Nephron progenitor cell (in vitro differentiated cells): ENCODE measurements at places on chromosomes 3 and 15.

DNA sequence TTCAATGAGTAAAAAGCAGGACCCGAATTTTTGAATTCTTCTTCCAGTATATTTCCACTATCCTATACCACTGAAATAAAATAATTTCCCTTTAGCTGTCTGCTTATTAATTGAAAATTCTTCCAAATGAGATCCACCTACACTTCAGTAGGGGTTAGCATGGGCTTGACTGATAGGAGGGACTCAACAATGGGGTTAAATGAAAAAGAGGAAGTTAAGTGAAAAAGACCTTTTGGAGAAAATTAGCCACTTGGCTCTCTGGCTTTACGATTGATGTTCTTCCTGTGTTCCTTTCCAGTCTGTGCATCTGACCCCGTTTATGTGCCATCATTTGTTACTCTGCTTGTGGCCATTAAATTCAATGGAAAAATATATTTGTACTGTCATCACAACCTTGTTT, 54.0 kb upstream of the GCNT3 start:
- DNase-seq: no peak

DNA sequence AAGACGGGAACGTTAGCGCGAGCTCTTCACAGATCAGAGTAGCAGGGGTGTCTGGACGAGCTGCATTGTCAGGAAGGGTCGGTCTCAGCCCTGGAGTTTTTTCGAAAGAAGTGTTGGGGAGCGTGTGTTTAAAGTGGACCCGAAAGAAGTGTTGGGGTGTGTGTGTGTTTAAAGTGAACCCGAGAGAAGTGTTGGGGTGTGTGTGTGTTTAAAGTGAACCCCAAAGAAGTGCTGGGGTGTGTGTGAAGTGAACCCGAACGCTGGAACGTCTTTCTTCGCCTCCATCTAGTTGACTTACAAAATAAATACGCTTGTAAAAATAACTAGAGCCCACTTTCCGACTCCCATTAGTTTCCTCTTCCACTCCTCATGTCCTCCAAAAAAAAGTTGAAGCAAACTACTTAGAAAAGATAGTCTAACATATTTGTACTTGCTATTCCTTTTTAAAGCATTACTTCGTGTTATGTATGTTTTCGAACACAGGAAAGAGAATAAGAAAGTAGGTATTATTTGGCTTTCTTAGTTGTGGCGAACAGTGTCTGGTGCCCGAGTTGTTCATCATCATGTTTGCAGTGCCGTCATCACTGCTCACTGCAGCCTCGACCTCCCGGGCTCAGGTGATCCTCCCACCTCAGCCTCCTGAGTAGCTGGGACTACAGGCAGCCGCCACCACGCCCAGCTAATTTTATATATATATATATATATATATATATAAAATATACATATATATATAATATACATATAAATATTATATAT, 1.0 kb downstream of the LRCH3 start:
- DNase-seq: no peak

GRCh38 chr15:82080774-82081173, 35.0 kb upstream of the MEX3B start:
- no peak for DNase-seq

DNA sequence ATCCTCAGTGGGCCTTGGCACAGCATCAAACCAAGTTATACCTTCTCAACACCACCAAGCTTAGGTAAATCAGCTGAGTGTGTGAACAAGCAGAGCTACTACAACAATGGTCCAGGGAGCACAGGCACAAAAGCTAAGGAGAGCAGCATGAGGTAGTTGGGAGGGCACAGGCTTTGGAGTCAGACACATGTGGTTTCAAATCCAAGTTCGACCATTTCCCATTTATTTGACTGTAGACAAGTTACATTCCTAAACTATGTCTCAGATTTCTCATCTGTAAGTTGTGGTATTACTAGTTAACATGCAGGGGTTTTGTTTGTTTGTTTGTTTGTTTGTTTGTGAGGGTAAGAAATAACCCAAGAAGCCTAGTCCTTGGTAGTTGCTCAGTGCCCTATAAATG, 46.9 kb downstream of the MLH1 start:
- DNase-seq: no peak

- DNase-seq: no peak
Observed at GRCh38 chr15:89121414-89121813, 33.2 kb downstream of the ABHD2 start.

- DNase-seq: no peak
Observed at GRCh38 chr3:59935025-59935424, 885.2 kb upstream of the CFAP20DC start.

DNA sequence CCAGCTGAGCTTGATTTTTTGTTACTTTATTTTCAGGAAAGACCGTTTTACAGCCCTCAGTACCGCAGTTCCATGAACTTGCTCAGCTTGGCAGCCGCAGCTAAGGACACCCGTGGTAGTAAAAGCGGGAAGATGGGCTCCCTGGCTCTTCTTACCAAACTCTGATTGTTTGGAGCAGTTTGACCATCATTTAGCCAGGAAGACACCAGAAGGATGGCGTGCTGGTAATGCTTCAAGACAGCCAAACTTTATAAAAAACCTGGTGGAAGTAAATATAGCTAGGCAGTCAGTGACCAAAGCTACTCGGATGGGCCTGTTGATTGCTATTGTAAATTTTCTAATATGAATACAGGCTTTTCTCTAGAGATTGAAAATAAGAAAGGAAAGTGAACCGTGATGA, 28.9 kb downstream of the POLR2M start:
- DNase-seq: no peak

DNA sequence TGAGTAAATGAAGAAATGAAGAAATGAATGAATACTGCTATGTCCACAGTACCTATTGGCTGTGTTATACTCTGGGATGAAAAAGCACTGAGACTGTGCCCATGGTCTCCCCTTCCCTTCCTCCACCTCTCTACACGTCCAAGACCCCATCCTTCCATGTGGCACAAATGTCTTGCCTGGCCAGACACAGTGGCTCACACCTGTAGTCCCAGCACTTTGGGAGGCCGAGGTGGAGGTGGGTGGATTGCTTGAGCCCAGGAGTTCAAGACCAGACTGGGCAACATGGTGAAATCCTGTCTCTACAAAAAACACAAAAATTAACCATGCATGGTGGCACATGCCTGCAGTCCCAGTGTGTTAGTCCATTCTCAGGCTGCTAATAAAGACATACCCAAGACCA, 200.1 kb downstream of the FAM43A start:
- no peak for DNase-seq

DNA sequence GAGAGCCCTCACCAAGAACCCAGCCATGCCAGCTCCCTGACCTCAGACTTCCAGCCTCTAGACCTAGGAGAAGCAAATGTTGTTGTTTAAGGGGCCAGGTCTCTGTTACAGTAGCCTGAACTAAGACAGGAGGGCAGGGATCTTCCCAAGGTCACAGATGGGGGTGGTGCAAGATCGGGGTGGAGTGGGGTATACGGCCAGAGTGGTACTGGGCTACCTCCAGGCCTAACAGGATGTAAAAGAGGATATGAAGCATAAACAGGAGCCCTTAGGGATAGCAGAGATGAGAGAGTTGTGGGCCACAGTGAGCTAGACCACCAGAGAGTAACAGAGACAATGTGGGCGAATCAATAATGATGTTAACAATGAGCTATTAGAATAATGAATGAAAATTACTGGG, 82.9 kb downstream of the TOP2B start:
- no peak for DNase-seq

- DNase-seq: no peak
Observed at GRCh38 chr3:72441284-72441994, 406.8 kb downstream of the SHQ1 start.

DNA sequence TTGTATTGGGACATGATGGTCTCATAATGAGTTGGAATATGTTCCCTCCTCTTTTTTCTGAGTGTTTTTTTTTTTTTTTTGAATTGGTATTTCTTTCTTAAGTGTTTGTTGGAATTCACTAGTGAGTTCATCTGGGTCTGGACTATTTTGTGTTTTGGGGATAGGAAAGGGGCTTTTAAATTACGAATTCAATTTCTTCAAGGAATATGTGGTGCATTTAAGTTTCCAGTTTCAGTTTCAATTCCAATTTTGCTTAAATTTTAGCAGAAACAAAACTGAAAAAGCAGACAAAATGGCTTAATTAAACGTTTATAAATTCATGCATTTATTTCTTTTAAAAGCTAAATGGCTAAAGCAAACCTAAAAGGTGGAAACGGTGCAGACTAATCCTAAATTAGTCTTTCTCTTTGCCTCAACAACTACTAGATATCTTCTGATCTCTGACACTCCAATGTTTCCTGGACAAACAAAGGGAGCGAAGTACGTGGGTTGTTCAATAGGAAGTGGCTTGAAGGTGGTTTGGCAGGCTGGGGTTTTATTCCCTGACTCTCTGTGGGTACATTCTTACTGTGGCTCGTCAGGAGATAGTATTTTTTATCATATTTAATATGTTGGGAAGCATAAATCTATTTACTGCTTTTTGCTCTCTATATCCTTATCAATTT, 50.0 kb upstream of the CORO2B start:
- DNase-seq: no peak

GRCh38 chr15:89325039-89325803, 9.4 kb downstream of the POLG start:
- no peak for DNase-seq

GRCh38 chr3:102457644-102458043, 22.8 kb downstream of the ZPLD1 start:
- DNase-seq: no peak

DNA sequence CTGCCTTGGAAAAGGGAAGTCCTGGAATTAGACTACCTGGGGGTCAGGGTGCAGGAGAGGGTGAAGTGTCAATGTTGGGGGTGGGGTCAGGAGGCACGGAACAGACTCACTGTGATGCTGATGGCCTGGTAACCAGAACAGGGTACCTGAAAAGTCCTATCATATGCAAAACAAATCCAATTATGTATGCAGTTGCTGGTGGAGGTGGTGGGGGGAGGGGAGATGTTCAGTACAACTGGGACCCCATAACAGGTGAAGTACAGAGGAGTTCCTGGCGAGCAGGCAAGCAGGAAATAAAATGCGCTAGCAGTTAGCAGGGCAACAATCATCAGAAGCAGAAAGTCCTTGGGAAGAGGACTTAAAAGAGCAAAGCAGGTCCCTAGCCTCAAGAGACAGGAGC, 4.2 kb upstream of the KATNBL1 start:
- DNase-seq: no peak

GRCh38 chr15:81766829-81767475, 278.9 kb downstream of the MEX3B start:
- DNase-seq: no peak

- DNase-seq: no peak
Observed at GRCh38 chr15:96332637-96333121, 2.2 kb downstream of the NR2F2 start.

GRCh38 chr3:99472385-99472784, 166.0 kb upstream of the COL8A1 start:
- no peak for DNase-seq
